ENCODE measurements at places on chromosomes 1 and 21.

DNA sequence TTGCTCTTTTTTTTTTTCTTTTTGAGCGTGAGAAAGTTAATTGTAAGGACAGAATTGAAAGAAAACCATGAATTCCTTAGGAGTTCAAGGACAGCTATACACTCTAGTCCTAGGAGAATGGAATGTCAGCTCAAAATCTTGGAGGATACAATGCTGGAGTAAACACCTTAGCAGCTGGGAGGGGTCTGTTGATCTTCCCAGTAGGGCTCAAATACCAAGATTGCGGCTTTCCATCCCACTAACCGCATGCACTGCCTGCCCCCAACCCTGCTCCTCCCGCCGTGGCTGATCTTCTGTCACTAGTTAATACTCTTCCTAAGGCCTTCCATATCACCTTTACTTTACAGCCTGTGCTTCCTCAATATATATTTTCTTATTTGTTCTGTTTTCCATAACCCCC lies 2.6 kb upstream of the PDC start:
- DNase-seq, result no peak

DNA sequence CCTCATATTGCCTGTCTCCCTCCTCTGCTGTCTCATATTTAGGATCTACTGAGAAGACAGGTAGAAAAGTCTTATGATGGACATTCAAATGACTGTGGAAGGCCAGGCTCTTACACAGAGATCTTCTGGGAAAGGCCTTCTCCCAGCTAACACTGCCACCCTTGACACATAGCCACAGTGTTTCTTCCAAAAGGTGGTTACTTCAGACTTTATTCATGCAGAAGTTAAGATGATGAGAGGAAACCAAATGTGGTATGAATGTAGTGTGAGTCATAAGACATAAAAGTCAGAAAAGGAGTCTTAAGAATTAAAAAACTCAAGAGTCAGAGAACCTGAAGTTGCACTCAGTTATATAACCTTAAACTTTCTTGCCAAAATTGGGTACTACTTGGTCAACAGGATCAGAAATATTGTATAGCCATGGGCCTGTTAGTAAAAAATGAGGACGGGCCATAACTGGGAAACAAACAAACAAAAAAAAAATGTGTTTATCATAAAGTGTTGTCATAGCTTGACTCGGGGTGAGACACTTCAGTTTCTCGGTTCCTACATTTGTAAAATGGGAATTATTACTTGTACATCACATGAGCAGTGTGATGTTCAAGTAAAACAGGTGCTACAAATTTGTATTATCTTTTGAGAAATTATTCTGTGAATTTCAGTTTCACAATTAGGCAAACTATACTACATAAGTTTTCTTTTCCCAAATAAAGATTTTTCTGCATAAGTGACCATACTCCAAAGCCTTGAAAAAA lies 1.2 kb upstream of the DENND1B start:
- peak; percentile 30 for DNase-seq

DNA sequence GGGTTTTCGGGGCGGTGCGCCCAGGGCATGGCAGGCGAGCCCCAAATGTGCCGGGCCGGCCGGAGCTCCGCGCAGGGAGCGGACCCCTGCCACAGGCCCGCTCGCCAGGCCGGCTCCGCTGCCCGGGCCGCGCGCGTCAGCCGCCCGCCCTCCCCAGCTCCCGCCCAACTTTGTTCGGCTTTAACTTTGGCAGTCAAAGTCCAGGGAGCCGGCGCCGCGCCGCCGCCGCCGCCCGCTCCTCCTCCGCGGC lies 488 bp downstream of the SLC35D1 start:
- DNase-seq, result no peak

GRCh38 chr1:91591175-91591974 lies 90.7 kb downstream of the CDC7 start:
- no peak for DNase-seq

- DNase-seq, result no peak
Measured at GRCh38 chr1:8116894-8117264, 90.8 kb upstream of the ERRFI1 start.

DNA sequence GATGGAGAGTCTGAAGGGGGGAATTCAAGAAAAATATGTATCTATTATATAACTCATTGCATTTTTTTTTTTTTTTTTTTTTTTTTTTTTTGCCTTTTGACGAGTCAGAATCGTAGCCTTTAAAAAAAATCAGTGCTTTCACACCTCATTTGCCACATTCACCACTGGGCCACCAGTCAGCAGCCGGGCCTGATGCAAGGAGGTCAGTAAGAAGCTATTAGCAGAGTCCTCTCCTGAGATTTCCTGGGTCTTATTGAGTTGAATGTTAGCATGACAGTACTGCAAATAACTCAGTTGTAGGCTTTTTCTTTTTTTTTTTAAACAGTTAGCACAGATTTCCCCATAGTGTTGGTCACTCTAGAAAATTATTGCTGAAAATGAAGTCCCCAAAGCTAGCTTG lies 139.8 kb downstream of the SPATA17 start:
- DNase-seq, result no peak

DNA sequence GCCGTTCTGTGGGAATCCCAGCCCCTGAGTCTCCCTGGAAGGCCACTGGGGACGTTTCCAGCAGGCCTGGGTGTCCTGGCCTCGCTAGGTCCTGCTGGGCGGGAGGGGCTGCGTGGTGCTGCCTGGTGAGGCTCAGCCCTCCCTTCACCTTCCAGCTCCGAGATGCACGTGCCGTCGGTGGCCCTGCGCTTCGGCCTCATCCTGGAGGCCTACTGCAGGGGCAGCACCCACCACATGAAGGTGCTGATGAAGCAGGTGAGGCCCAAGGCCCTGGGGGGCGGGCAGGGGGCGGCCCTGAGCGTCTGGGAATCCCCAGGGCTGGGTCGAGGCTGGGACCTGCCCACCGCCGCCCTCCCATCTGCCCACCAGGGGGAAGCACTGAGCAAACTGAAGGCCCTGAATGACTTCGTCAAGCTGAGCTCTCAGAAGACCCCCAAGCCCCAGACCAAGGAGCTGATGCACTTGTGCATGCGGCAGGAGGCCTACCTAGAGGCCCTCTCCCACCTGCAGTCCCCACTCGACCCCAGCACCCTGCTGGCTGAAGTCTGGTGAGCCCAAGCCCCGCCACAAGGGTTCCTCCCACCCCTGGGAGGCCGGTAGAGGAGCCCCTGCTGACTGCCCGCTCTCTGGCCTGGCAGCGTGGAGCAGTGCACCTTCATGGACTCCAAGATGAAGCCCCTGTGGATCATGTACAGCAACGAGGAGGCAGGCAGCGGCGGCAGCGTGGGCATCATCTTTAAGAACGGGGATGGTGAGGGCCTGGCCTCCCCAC lies 70.3 kb downstream of the PIK3CD start:
- peak; percentile 88 for DNase-seq

GRCh38 chr1:213987422-213987926 lies 299 bp upstream of the PROX1 start:
- peak; percentile 52 for DNase-seq

DNA sequence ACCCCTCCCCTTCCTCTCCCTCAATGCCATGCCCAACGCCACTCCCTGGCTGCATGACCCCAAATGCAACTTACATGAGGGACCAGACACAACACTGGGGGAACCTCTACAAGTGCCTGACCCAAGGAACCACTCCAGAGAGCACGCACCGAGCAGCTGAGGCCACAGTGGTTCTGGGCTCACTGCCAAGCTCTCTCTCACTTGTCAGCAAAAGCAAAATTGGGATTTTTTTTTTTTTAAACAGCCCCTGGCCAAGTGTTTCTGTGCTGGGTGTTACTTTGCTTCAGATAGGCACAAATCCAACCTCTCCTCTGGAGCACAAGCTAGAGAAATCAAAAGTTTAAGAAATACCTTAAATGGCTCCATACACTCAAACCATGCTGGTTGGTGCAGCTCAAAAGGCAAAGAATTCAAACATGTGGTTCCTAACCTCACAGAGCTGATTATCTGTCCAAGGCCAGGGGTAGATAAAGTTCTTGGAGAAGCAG lies 363.0 kb downstream of the SETD4 start:
- peak; percentile 10 for DNase-seq

DNA sequence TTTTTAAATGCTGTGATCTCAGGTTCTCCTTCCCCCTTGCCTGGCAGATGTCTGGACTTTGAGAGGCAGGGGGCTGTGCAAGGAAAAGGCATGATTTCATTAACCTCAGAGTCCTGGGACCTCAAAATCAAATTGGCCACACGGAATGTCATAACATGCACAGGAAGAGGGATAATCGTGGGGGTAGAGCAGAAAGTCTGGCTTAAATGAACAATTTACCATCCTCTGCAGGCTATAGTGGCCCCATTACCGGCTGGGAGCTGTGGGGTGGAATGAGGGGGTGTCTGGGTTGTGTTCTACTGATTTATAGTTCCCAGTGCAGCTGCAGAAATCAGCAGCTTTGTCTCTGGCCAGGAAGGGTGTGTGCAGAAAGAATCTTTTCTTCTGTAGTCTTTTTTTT lies 10.8 kb downstream of the OPRD1 start:
- no peak for DNase-seq

GRCh38 chr1:47751193-47751592 lies 246.0 kb downstream of the TRABD2B start:
- no peak for DNase-seq

GRCh38 chr21:27132266-27132665 lies 165.4 kb upstream of the ADAMTS5 start:
- no peak for DNase-seq

DNA sequence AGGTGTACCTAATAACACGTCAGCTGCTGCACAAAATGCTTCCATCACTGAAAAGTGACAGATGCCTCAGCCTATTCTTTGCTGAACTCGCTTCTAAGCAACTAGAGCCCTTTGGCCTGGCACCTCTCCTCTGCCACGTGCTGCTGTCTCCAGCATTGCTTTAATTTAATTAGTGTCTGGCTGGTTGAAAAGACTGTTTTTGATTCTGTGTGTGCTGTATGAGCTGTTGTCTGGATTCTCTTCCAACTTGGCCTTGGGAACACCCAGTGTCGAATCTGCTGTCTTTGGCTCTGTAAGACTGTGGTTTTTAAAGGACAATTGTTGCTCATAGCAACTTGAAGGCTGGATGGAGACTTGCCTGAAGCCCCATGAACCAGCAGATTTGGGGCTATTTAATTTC lies 109.5 kb downstream of the PSMG1 start:
- DNase-seq, result no peak

GRCh38 chr1:4674676-4675075 lies 20.3 kb downstream of the AJAP1 start:
- DNase-seq, result no peak

GRCh38 chr1:68767941-68768340 lies 271.1 kb upstream of the DEPDC1 start:
- no peak for DNase-seq

Measured in stimulated activated naive CD8-positive, alpha-beta T cell treated with anti-CD3 and anti-CD28 coated beads, Interleukin-15, Interleukin-2, amounts not matched to agents 100 U/mL and 50 U/mL, for 24 hours (primary cell).